ENCODE measurements at places on chromosomes 3 and 15.

DNA sequence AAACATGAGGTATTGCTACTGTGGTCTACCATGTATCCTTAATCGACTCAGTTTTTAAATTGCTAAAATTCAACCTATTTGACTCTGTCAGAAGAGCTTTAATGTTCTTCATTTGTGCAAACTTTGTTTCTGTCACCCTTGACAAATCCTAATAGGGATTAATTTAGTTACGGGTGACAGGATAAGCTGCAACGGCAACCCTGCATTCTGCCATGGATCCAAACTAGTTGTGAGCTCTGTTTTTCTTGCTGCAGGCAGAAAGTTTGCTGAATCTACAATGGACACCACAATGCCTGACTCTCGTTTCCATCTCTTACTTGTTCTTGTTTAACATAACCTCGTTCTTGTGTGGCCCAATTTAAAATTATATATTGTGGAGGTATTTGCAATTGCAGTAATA lies 352.3 kb downstream of the ROBO2 start:
- DNase-seq, result no peak

DNA sequence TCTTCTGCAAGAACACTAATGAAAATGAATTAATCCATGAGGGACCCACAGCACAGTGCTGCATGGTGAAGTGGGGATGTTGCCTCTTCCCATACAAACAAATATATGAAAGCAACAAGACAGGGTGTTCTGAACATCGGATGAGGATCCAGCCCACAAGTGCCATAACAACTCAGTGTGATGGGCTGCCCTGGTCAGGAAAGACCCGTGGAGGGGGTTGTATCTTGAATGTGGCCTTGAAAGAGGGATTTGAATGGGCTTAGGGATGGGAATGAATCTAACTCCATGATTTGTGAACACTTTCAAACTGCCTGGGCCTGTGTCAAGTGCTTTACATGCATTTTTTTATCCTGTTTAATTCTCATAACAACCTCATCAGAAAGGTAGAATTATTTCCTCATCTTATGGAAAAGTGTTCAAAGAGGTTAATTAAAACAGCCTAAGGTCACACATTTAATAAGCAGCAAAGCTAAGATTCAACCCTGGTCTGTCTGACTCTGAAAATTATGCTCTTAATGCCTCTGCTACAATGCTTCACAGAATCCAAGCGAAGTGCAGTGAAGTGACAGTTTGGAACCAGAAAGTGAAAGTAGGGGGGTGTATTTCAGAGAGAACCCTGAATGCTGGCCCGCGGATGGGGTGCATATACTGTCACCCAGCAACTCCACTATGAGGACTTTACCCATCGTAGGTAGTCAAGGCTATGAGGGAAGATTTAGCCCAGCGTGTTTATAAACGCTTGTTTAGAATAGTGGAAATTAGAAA lies 65.6 kb upstream of the HEG1 start:
- peak; percentile 22 for DNase-seq

DNA sequence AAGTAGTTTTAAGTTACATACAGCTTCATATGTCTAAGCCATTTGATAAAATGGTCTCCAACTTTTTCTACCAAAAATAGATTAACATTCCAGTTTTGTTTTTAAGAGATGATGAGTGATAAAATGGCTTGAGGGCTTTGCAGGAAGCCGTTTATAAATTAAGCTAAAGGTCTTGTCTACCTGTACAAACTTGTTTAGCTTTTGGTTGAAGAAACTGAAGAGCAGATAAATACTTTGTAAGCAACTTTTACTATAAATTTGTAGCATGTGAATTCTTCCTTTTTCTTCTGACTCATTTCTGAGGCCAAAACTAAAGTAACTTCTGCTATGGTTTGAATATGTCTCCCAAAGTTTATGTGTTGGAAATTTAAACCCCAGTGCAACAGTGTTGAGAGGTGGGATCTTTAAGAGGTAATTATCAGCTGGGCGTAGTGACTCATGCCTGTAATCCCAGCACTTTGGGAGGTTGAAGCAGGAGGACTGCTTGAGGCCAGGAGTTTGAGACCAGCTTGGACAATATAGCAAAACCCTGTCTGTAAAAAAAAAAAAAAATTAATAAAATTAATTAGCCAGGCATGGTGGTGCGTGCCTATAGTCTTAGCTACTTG lies 8.2 kb upstream of the NEDD4 start:
- no peak for DNase-seq

GRCh38 chr15:94130504-94130903 lies 100.9 kb upstream of the MCTP2 start:
- DNase-seq, result no peak

- DNase-seq, result no peak
Observed at GRCh38 chr3:99012051-99012450, 110.6 kb upstream of the DCBLD2 start.

- DNase-seq, result no peak
Observed at GRCh38 chr15:28105793-28106192, 6.7 kb upstream of the OCA2 start.

GRCh38 chr3:11591391-11592282 lies 52.1 kb downstream of the VGLL4 start:
- no peak for DNase-seq

DNA sequence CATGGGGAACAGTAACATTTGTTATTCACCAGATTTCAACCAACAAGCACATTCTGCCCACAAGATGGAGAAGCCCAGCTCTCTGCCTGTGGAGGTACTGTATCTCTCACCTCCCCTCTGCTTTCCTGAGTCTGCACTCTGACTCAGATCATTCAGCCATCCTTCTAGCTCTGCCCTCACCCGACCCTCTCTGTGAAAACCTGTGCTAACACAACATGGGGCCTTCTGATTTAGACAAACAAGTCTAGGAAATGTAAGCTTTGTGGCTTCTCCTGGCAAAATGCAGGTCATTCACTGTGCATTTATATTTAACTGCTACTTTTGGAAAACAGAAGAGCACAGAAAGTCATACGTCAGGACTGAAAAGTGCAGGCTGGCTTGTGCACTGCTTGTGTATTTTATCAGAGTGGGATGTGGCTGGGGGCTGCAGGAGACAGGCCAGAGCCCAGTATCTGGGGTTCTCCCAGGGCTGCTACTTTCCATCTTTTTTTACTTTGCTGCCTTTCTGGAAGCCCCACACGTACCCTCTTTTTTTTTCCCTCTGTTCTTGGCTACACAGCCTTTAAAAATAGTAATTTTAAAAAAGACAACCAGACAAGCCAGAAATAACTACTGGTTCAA lies 50.8 kb downstream of the SUSD5 start:
- DNase-seq, result no peak

DNA sequence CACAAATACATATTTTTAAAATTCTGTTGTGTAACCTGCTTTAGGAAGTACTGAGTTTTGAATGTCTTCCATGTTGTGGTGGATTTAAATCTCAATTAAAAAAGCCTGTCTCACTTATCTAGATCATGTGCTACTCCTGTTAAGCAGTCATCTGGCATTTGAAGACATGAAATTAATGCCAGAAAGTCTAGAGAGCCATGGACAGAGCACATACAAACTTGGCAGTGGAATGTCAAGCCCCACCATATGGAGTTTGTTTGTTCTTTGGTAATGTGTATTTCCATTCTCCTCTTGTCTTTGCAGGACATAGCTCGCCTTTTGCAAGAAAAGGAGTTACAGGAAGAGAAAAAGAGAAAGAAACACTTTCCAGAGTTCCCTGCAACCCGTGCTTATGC lies 39.3 kb upstream of the UTS2B start:
- no peak for DNase-seq

GRCh38 chr15:90974216-90974615 lies 19.5 kb downstream of the RCCD1 start:
- DNase-seq, result no peak

- no peak for DNase-seq
Observed at GRCh38 chr3:57939775-57940174, 68.4 kb upstream of the FLNB start.

DNA sequence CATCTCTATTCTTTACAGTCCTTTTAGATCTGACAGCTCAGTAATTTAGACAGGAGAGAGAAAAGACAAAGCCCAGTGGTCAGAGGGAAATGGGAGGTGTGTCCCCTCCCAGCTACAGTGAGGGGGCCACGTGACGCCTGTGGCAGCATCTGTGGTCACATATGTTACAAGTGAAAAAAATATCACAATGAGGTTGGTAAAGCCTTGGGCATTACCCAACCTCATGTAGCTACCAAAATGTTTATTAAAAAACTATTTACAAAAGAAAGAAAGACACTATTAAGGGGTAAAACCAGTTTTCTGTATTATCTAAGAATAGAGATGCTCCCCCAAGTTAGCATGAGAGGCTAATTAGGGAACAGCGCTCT lies 42.9 kb upstream of the PLCL2 start:
- peak; percentile 43 for DNase-seq

- DNase-seq, result no peak
Observed at GRCh38 chr15:62935300-62936081, 107.1 kb upstream of the TPM1 start.

DNA sequence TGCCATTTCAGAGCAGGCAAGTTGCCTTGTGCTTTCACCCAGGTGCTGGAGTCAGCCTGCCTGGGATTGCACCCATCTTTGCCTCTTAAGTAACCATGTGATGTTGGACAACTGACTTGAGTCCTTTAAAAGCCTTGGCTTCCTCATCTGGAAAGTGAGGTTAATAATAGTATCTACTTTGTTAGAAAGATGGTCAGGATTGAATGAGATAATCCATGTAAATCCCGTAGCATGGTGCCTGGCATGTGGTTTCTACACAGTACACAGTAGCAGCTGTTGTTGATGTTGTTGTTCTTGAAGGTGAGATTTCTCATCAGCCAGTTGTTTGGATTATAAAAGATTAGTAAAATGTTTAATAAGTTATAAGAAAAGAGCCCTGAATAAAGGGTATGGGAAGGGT lies 48.8 kb downstream of the PSMD6 start:
- no peak for DNase-seq

DNA sequence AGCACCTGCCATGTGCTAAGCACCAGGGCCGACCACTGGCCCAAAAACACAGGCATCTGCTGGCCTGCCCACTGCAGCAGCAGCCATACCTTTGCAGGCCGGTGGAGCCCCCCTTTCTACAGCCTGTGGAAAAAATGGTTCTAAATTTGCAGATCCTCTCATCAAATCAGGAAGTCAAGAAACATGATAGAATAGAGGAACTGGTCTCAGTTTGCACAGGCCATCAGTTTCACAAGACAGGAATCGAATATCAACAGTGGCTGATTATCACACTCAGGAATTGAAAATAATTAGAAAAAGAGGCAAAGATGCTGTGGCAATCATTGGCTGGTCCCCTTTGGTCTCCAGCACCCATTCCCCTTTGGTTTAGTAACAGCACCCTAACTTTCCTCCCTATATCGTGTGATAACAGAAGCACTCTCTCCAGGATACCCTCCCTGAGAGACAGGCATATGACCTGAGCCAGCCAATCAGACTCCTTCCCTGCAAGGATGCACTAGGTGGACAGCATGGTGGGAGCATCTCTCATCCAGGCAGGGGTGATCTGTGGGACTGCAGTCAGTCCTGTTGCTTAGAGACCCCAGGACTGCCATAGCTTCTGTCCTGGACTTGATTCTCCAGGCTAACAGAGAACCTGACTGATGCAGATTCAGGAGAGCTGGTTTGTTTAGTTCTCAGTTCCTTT lies 3.5 kb upstream of the PAK6 start:
- DNase-seq, result no peak

- no peak for DNase-seq
Observed at GRCh38 chr3:188076176-188076575, 77.8 kb upstream of the LPP start.

DNA sequence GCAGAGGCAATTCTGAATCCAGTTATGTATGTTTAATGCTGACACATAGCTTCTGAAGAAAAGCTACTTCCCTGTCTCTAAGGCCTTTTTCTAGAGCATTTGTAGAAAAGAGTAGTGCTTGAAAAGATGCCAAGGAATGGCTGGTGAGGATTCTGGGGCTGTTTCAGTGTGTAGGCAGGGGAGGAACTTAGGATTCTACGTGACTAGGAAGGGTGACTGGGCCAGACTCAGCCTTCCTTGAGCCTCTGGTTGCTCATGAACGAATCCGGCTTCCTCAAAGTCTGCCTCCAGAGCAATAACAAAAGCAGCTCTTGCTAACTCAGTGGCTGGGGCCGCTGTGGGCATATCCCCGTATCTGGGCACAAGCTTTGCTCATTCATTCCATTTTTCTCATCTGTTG lies 104.8 kb upstream of the WNT5A start:
- no peak for DNase-seq

DNA sequence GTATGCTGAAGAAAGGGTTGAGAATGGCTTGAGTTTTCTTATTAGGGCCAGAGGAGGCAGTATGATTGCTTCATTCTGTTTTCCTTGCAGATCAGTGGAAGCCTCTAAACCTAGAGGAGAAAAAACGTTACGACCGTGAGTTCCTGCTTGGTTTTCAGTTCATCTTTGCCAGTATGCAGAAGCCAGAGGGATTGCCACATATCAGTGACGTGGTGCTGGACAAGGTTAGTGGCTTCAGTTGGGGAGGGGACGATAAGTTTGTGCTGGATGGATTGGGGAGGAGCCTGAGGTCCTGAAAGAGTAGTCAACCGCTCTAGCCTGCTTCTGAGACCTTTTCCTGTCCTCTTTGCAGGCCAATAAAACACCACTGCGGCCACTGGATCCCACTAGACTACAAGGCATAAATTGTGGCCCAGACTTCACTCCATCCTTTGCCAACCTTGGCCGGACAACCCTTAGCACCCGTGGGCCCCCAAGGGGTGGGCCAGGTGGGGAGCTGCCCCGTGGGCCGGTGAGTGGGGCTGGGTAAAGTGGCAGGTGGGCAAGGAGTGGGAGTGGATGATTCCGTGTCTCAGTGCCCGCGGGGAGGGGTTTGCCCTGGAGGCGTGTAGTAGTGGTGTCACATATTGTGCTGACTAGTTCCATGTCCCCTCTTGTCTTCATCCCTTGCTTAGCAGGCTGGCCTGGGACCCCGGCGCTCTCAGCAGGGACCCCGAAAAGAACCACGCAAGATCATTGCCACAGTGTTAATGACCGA lies 8.5 kb downstream of the EIF4G1 start:
- DNase-seq, result no peak

GRCh38 chr15:25641361-25641760 lies 202.5 kb upstream of the UBE3A start:
- no peak for DNase-seq

- no peak for DNase-seq
Observed at GRCh38 chr3:146491303-146491702, 21.9 kb upstream of the PLSCR2 start.

- no peak for DNase-seq
Observed at GRCh38 chr15:43748376-43748775, 2.1 kb downstream of the PDIA3 start.

- no peak for DNase-seq
Observed at GRCh38 chr3:48157202-48157840, 30.9 kb downstream of the CDC25A start.

DNA sequence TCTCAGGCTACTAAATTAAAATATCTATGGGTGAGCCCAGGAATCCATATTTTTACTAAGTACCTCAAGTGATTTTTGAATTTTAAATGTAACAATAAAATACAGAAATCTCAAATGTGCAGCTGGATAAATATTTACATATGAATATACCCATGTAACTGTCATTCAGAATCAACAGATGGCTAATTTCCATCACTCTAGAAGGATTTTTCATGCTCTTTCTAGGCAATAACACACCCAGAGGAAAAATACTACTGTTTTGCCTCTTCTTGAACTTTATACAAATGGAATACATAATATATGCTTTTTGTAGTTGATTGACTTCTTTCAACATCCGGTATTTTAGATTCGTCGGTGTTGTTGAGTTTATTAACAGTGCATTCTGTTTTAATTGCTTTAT lies 601.3 kb upstream of the NECTIN3 start:
- no peak for DNase-seq

All from T-cell (primary cell).